ENCODE measurements at places on chromosomes 6 and 20. TPM values are rescaled to one million over a fixed set of nuclear protein-coding genes. Genes with fewer than 3 reads are reported as not detected.

SLPI gene
- not detected for total RNA-seq

RUNX2 gene
- 18.3 TPM for total RNA-seq

ENPP1 gene
- 67.4 TPM for total RNA-seq

NRSN1 gene
- not detected for total RNA-seq

HRH3 gene
- not detected for total RNA-seq

ZC2HC1B gene
- not detected for total RNA-seq

GSTA2 gene
- total RNA-seq: not detected

ADISSP gene
- 31.2 TPM for total RNA-seq

ALDH8A1 gene
- 0.72 TPM for total RNA-seq

THBS2 gene
- 169 TPM for total RNA-seq

MCUR1 gene
- total RNA-seq: 13.3 TPM

UBR2 gene
- 30.9 TPM for total RNA-seq

AAR2 gene
- 22.8 TPM for total RNA-seq

TRAPPC3L gene
- under 0.01 TPM for total RNA-seq

PTGIS gene
- total RNA-seq: 0.14 TPM

ADGRB3 gene
- total RNA-seq: 0.29 TPM

APOM gene
- total RNA-seq: 0.72 TPM

ZNF334 gene
- 1.1 TPM for total RNA-seq

FAM50B gene
- 6.6 TPM for total RNA-seq

ENPP5 gene
- 0.14 TPM for total RNA-seq

KIF13A gene
- total RNA-seq: 35.7 TPM

RHAG gene
- total RNA-seq: not detected

GTF2H4 gene
- total RNA-seq: 9.4 TPM

RNF5 gene
- 35.6 TPM for total RNA-seq

ROMO1 gene
- 97.2 TPM for total RNA-seq

ACSS1 gene
- 0.72 TPM for total RNA-seq

TEAD3 gene
- total RNA-seq: 26.9 TPM

HM13 gene
- total RNA-seq: 132 TPM

TRERF1 gene
- 13.6 TPM for total RNA-seq

TTK gene
- 54.8 TPM for total RNA-seq

BNIP5 gene
- not detected for total RNA-seq

APCDD1L gene
- 3.5 TPM for total RNA-seq

SIGLEC1 gene
- total RNA-seq: under 0.01 TPM

PNPLA1 gene
- 0.14 TPM for total RNA-seq

GRM4 gene
- not detected for total RNA-seq

SUMO4 gene
- 1.5 TPM for total RNA-seq

MYH7B gene
- total RNA-seq: not detected
